ENCODE measurements at places on chromosomes 12 and 14. TPM values are rescaled to one million over a fixed set of nuclear protein-coding genes. Genes with fewer than 3 reads are reported as not detected.

DNA sequence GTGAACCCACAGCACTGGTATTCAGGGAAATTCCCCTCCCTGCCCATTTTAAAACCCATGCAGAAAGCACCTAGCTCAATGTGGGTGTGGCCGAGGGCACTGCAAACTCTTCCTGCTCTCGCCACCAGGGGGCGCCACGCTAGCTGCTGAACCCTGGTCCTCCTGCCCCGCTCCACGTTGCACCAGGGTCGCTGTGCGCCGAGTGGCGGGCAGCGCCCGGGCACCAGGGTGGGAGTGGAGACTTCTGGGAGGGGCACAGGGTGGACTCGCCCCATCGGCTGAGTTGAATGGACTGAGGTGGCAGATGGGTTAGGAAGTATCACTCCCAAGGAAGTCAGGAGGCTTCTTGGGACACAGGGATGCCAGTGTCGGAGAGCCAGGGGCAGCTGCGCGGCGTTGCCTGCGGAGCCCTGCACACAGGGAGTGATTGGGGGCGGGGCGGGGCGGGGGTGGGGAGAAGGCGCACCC lies 48.1 kb upstream of the BCL11B start:
- no peak for DNase-seq

DNA sequence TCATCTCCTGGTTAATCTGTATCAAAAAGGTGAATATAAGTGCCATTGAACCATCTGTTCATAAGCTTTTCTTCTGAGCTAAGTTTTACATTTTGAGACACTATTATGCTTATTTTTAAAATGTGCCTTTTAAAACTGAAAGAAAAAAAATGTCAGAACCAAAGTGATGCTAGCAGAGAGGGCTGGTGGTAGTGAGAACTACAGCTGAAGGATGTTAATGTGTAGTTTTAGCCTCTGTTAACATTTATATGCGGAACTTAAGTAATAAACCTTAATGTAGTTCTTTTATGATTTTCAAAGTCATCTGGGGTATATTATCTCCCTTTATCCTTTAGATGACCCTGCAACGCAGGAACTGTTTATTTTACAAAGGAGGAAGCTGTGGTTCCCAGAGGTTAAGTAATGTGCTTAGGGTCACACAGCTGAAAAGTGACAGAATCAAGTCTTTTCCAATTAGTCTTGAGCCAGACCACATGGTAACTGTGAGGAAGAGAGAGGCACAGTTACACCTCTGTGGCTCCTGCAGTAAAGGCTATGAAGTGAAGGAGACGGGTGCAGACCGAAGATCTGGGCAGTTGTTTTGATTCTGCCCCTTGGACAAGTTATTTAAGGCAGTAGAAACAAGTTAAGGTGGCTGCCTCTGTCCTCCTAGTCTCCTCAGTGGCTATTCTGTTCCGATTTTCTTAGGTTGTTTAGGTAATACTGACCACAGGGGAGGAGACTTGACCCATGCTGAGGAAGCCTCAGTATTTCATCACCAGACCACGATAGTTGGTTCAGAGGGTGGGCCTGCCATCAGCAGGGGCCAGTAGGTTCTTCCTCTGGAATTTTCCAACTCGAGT lies 23.9 kb downstream of the GNG2 start:
- no peak for DNase-seq

The VPS33A gene
- total RNA-seq: 10.1 TPM

The CLEC4D gene
- 0.09 TPM for total RNA-seq

The AMIGO2 gene
- 2.8 TPM for total RNA-seq

The KRT71 gene
- total RNA-seq: not detected
